ENCODE measurements at places on chromosomes 4 and X.

- no peak for DNase-seq
Observed at GRCh38 chr4:101973361-101973760, 182.8 kb downstream of the BANK1 start.

DNA sequence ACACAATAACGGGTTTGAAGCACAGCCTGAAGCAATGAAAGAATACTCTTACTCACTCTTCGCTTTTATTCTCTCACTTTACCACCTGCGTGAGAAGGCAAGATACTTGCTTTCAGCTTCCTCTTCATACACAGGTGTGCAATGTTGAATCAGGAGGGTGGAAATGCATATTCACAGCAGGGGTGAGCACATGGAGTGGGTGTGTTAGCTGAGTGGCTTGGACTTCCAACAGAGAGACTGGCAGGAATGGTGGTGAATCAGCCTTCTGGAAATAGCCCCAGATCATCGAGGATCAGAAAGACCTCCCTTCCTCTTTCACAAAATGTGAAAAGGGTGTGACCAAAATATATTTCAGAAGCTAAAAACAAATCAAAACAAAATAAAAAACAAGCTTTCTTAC lies 521.2 kb downstream of the STIM2 start:
- no peak for DNase-seq

DNA sequence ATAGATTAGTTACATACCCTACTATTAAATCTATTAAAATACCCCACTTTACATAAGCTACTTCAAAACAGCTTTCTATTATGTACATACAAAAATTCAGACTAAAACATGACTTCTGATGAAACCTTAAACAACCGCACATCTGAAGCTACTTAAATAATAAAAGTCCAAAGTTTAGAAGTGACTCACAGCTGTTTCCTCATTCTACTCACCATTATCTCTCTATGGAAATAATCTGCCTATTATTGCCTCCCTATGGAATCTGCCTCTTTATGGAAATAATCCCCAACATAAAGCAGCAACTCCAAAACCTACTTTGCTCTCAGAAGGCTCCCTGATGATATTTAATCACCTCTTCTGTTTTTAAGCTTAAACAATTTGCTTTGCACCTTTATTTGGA lies 15.7 kb upstream of the BANK1 start:
- DNase-seq: no peak

GRCh38 chr4:14182148-14182547 lies 554.6 kb upstream of the BOD1L1 start:
- DNase-seq: no peak

DNA sequence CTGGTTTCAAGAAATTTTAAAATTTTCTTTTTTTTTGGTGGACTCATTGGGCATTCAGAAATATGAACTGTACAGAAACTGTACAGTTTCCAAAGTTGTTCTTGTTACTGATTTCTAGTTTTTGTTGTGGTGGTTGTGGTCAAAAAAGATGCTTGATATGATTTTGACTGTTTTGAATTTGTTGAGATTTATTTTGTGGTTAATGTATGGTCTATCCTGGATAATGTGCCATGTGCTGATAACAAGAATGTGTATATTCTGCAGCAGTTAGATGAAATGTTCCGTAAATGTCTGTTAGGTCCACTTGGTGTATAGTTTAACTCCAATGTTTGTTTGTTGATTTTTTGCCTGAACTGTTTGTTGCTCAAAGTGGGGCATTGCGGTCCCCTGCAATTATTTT lies 127.6 kb upstream of the NUDT6 start:
- no peak for DNase-seq

- DNase-seq: no peak
Observed at GRCh38 chrX:43646800-43647199, 9.3 kb upstream of the MAOA start.

DNA sequence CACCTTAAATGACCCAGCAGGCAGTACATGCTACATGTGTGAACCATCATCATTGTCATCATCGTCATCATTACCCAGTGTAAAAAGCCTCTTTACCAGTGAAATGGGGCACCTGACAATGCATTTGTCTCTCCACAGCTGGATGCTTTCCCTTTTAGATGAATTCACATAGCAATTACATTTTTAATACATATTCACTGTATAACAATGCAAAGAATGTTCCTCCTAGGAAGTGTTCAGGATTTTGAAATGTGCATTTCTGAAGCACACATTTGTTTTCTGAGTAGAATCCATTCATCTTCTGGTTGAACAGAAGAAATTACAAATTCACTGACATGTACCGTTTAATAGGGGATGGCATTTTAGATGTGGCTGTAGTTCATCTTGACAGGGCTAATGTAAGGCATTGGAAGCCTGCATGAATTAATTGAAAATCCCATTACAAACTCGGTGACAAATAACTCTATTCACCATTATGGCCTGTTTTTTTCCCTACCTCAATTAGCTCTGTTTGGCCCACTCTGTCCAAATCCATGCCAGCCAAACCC lies 111.1 kb downstream of the SH3RF1 start:
- DNase-seq: no peak

DNA sequence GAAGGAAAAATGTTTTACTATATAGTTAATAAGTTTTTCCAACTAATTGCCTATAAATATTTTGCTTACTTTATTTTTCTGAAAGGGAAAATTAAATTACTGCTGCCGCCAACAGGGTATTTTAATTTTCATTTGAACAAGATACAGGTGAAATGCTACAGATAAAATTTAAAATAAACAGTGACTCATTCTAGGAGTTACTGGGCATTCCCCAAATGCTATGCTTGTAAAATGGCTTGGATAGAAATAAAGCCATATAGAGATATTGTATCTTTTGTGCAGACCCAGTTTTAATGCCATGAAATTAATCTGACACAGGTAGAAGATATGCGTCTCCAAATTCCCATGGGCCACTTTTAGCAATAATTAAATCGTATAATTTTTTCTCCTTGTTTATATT lies 144.5 kb downstream of the NAP1L3 start:
- no peak for DNase-seq

- DNase-seq: no peak
Observed at GRCh38 chr4:158176108-158176507, 3.3 kb upstream of the GASK1B start.

DNA sequence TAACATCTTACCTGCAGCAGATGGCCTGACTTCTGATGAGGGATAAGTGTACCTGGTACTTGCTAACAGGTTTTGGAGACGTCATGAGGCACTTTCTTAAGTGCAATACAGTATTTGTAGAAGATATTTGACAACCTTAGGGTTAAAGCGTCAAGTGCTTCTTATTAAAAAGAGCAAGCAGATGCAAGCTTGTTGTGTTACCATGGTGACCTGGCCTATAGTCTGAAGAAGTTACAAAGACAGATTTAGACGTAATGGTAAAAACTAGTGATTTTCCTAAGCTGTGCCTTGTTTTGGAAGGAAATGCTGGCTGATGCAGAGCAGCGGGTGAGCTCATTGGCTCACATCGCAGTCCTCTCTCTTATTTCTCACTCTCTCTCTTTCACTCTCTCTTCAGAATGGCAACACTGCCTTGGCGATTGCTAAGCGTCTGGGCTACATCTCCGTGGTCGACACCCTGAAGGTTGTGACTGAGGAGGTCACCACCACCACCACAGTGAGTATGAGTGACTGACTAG lies 243.6 kb downstream of the ANK2 start:
- no peak for DNase-seq

DNA sequence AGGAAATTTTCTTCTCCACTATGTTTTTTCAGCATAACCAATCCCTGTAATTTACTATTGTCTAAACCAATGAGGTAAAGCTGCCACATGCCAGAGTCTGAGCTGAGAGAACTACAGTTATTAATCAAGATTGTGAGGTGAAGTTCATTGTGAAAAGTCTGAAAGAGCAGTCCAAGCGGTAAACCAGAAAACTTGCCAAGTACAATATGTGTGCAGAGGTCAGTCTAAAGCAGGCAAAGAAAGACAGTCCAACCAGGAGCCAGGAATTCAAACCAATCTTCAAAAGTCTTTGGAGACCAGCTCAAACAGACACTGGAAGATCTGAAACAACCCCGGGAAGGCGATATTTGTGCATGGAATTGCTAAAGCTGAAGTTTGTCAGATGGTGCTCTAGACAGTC lies 229.1 kb upstream of the POU3F4 start:
- DNase-seq: no peak

- DNase-seq: no peak
Observed at GRCh38 chr4:76275486-76276124, 24.1 kb downstream of the FAM47E start.

- no peak for DNase-seq
Observed at GRCh38 chr4:5892323-5893003, 423 bp downstream of the CRMP1 start.

DNA sequence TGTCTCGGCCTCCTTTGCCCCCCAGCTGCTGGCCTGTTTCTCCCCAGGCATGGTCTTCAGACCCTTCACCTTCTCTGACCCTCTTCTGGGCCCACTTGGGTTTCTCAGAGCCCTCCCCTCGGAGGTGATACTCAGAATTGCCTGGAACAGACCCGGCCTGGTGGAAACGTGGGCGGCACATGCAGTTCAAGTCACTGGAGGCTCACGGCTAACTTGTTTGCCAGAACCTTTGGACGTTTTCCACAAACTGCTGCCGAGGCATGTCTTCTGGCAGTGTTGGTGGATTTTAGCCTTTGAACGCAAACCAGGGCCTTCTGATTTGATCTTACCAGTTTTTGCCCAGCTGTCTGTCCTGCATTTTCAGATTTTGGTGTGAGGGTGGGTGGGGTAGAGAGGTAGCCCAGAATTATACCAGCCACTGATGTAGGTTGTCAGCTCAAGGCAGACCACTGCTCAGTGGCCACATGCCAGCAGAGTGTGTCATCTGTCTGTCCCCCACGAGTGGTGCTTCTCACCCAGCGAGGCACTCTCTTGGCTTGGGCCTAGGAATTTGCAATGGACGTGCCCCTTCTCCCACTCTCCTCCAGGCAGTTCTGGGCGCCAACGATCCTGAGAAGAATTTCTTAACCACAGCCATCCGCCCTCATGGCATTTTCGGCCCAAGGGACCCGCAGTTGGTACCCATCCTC lies 32.5 kb upstream of the ZNF185 start:
- DNase-seq: no peak

DNA sequence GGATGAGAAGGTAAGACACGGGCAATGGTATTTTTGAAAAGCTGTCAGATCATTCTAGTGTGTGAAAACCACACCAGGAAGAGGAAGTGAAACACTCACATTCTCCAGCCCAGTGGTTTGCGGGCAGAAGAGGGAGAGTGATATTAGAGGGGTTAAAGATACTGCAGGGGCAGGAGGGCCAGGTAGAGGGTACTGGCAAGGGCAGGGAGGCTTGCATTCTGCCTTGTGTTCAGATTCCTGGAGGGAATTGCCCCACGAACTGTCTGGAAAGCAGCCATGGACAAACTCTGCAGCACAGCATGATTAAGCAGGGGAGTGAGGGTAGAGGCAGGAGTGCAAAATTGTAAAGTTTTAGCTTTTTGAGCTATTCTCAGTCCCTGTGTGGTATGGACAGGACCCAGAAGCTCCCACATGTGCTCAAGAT lies 30.9 kb downstream of the NIPAL1 start:
- peak; percentile 87 for DNase-seq

DNA sequence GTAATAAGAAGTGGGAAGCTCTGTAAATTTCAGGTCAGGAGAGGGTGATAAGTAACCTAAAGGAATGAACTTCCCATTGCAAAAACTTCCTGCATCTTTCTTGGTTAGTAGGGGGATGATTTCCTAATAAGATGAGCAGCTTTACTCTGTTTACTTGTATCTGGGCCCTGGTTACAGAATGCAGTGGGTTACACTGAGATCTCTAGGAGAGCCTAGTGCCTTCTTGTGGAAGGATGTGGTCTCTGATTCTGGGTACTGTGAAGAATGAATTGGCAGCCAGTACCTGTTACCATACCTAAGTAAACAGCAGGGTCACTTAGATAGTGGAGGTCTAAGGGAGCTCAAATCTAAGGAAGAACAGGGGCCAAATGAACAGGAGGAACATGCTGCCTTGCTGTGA lies 320.6 kb downstream of the ARHGAP10 start:
- no peak for DNase-seq

- DNase-seq: no peak
Observed at GRCh38 chr4:56786955-56787354, 34.5 kb downstream of the SPINK2 start.

GRCh38 chr4:53943345-53944085 lies 120.9 kb downstream of the CHIC2 start:
- no peak for DNase-seq

DNA sequence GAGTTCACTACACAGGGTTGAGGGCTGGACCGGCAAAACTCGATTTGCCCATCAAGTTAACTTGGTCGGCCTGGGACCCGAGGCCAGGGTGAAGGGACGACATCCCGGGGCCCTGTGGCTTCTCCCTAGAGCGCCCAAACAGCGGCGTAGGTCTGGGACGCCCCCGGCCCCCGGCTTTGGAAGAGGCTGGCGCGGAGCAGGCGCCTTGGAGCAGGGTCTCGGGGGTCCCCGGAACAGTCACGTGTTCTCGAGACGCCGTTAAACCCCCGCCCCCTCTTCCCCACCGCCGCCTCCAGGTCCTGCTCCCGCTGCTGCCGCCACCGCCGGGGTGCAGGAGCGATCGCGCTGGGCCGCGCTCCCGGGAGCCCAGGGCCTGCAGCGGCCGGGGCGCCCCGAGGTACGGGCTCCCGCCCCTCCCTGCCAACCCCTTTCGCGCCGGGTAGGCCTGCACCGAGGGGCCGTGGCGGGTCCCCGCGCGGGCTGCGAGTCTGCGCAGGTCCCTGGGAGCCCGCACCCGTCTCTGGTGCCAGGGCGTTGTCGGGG lies at the start of gene NPY5R:
NPY5R (plus strand) TSS at position 289 of the 543 bp plus-strand sequence. CDS start 6,382 bp downstream, outside the sequence.
- no peak for DNase-seq

GRCh38 chr4:157689476-157689875 lies 468.9 kb downstream of the GRIA2 start:
- DNase-seq: no peak

DNA sequence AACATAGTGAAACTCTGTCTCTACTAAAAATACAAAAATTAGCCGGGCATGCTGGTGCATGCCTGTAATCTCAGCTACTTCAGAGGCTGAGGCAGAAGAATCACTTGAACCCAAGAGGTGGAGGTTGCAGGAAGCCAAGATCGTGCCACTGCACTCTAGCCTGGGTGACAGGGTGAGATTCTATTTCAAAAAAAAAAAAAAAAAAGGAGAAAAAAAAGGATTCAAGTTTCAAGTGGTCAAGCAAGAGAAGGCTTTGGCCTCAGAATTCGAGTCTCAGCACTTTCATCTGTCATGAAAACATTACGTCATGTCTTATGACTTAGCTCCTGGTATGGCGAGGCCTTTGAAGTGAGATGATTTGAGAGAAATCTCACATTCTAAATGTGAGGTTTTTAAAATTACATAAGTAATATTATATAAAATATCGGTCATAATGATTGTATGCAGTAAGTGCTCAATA lies 21.2 kb upstream of the DHRSX start:
- no peak for DNase-seq

- DNase-seq: no peak
Observed at GRCh38 chr4:43992552-43992951, 456.1 kb downstream of the KCTD8 start.

- no peak for DNase-seq
Observed at GRCh38 chrX:153969904-153970356, 1.7 kb downstream of the HCFC1 start.

GRCh38 chr4:187183346-187183745 lies 459.7 kb upstream of the FAT1 start:
- no peak for DNase-seq

GRCh38 chr4:99832321-99832720 lies 15.7 kb downstream of the DAPP1 start:
- DNase-seq: no peak
